GM12892 (cell line): ENCODE measurements at places on chromosomes 7 and 10.
A peak's percentile ranks its signal among the peaks of the same experiment; 100 is the strongest.

DNA sequence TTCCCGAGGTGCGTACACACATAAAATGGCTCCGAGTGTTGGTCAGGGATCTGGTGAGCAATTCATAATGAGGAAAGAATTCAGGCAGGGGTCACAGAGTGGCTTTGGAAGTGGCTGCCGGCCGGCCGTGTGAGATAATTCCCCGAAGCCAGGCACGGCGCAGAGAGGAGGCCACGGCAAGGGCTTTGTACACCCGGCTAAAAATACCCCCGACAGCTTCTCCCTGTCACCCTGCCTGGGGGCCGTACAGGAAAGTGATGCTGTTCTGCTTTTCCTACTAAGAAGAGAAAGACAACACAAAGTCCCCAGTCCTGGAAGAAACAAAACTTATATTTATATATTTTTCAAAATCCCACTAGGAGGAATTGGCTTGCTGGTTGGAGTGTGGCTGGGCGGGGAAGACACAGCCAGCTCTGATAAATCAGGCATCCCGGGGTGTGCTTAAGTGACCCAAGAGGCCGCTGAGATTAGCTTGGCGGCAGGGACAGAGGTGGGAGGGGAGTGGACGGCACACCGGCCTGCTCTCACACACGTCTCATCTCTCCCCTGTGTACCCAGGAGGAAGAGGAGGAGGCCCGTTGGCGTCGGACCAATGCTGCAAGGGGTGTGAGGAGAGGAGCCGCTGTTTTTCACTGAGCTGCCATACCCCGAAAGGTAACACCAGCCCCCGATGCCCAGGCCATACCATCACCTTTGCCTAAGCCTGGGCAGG is 70.5 kb downstream of the ZMIZ1 start:
- DNase-seq = no peak

DNA sequence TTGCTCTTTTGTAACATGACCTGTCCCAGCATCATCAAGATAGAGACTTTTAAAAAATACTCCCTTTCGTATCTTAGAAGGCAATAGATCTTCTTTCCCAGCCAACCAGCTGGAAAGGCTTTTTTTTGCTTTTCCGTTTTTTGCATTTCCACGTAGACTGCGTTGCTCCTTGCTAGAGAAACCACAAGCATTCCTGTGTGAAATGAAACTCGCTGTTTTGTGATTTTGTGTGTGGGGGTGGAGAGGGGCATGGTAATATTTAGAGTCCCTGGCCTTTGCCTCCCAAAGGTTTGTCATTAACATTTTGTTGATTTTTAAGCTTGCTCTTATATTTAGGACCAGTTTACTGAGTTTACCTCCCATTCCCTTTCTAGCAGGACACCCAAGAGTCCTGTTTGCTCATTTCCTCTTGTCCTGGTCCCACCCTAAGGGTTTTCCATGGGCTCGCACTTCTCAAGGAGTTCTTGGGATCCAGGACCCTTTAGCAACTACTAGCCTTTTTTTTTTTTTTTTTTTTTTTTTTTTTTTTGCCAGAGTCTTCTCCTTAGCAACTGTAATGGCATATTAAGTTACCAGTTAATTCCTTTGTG is 243.6 kb downstream of the BICC1 start:
- DNase-seq = no peak

DNA sequence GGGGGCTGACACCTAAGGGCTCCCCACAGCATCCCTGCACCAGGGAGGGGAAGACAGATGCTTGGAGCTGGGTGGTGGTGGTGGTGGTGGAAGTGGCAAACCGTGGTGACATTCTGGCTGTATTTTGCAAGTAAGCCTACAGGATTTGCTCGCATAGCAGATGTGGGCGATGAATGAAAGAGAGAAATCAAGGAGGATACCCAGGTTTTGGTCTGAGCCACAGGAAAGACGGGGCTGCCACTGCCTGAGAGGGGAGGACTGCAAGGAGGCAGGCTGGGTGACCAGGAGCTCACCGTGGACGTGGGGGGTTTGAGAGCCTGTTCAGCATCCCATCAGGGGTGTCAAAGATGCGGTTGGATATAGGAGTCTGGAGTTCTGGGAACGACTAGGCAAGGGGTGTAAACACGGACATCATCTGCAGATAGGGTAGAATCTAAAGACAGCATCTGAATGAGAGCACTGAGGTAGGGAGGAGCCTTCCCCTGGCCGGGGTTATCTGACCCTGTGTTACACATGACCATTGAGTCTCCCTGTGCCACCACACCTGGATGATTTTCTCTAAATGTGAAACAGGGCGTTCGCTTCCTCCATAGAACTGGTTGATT is 49.7 kb downstream of the TSPAN15 start:
- DNase-seq = no peak

DNA sequence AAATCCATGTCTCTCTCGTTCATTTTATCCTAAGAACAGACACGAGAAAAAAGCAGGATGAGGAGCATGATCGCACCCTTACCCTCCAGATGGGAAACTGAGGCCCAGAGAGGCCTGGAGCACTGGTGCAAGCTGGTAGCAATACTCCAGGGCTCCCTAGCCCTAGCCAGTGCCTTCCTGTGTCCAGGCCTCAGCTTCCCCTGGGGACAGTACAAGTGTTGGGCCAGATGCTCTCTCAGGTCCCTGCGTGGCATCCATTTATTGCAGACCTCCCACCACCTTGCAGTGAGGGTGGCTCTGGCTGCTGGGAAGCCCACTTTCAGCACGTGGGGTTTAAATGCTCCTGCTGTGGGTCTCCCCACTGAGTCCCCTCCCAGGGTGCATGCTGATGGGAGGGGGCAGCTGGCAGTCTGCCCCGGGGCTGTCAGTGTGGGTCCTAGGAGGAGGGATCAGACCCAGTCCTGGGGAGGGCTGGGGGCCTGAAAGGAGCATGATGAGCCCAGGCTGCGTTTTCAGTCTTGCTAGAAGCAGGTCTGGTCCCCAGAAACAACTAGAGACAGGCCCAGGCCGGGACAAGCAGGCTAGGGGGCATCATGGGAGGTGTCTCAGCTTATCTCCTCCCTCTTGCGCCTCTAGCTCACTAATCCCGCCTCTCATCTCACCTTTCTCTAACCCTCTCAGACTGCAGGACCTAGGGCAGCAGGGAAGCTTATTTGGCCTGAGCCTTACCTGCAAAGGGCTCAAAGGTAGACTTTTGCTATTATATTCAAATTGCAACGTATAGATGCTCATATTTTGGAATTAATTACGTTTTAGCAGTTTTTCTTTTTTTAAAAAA is 662 bp upstream of the PPIF start:
- no peak for DNase-seq

GRCh38 chr7:120233338-120233737 is 39.6 kb upstream of the KCND2 start:
- DNase-seq = no peak

GRCh38 chr7:127251465-127252376 is 1.0 kb downstream of the GRM8 start:
- peak; percentile 37 for DNase-seq

DNA sequence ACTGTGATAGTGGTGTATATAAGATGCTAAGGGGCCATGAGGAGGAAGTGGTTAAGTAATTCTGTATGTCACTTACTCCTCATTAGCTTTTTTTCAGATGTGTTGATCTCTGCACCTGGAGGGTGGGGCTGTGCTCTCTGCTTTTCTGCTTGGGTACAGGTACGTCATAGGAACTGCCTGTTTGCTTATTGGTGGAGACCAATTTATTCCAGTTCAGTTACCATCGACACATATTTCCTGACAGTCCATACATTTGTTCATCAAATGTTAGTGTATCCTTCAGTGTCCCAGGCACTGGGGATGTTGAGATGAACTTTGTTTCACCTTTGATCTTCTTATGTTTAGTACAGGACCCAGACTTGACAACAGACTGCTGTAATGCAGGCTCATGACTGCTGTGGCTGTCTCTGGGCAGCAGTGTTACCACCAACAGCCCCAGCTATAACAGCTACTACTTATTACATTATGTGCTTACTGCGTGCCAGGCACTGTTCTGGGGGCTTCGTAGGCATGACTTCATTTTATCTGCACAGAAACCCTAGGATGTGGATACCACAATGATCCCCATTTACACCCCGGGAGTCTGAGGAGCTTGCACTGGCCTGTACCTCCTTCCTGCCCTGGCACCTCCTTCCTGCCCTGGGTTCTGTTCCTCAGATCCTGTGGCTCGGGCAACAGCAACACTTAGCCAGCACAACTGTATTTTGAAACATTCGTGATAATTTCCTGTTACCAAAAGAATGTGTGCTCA is 87.4 kb downstream of the BUB3 start:
- DNase-seq = no peak

GRCh38 chr10:34864149-34865067 is 49.3 kb upstream of the PARD3 start:
- DNase-seq = no peak

DNA sequence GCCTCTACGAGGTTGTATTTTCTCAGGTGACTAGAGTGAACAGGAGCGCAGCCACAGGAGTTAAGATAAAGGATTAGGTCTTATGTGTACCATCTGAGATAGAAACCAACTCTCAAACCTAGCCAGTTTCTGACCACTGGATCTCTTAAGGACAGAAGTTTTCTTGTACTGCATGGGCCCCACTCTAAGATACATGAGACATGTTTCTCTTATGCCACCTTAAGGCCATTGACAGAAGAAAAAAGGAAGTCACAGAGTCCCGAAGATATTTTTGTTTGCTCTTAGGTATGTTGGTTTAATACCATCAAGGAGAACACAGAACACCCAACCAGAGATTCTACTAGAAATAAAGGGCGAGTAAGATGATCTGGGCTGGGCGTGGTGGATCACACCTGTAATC is 335.8 kb downstream of the FRMD4A start:
- no peak for DNase-seq

DNA sequence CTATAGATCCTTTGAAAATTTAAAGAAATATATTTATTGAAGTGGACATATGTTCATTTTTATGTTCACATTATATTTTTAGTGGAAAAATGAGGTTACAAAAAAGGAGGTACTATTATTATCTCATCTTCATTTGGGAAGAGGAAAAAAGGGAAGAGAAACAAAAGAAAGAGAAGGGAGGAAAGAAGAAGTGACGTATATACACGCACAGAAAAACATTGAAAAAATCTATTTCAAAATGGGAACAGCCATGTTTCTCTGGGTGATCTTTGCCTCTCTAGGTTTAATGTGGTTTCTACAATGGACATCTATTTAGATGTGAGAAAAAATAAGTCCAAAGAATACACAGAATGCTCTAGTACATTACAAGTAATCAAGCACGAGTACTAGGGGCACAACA is 14.8 kb downstream of the ANK3 start:
- DNase-seq = no peak

- DNase-seq = no peak
These were observed 294.5 kb upstream of the NFE2L3 start for GRCh38 chr7:25857376-25858067.

DNA sequence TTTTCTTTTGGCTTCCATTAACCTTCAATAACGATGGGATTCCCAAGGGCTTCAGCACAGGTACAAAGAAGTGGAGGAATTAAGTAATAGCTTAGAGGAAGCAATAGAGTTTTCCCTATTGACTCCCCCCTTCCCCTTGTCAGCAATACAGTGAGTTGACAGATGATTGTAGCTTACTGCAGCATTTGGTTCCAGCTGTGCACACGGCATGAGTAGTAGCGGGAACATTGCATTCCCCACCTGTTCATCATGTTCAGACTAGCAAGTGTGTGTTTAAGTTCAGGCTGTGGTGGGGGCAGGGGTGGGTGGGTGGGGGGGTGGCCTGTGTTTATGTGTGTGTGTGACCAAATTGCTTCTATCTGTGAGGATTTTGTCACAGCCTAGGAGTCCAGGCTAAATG is 4.6 kb upstream of the ADRA2A start:
- DNase-seq = no peak

DNA sequence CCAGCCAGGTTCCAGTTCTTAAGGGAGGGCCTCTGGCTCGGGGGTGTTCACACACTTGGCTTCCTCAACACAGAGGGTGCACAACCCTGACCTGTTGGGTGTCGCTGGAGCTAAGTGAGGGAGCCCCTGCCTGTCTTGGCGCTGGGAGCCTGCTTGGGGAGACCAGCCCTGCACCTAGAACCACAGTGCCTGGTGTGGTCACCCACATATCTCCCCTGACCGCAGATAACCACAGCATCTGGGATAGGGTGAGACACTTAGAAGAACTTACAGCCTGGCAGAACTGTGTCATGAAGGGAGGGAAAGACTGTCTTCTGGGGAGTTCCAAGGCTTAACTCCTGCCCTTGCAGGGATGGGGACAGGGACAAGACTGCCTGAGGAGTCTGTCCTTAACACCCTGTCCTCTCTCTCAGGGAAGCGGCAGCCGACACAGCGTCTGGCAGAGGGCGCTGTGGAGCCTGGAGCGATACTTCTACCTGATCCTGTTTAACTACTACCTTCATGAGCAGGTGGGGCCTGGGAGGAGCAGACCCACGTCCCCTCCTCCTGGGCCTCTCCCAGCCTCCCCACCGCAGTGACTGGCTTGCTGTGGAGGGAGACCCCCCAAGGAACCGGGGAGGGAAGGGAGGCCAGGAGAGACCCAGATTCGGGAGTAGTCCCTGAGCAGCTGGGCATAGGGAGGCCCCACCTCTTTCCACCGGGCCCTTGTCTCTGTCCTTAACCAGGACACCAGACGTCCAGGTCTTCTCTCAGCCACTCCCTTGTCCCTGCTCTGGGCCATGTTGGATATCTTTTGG is 59.0 kb downstream of the PALD1 start:
- DNase-seq = no peak

- no peak for DNase-seq
These were observed 102.8 kb downstream of the COL13A1 start for GRCh38 chr10:69904533-69904932.
